ENCODE measurements at places on chromosomes 3 and 15.

DNA sequence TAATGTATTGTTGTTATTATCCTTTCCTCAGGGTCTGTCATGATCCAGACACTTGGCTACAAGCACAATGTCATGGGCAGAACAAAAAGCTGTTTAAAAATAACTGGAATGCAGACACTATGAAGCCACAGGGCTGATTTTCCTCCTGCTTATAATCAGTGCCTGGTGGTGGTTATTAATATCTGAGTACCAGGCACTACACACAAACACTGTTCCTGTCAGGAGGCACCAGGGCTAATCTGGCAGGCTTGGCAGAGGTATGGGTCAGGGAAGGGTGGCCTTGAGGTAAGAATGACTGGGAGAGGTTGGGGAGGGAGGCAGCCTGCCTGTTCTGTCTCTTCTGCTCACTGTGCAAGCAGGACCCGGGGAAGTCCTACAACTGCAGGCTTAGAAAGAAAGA lies 67.2 kb downstream of the WDR76 start:
- no peak for DNase-seq

DNA sequence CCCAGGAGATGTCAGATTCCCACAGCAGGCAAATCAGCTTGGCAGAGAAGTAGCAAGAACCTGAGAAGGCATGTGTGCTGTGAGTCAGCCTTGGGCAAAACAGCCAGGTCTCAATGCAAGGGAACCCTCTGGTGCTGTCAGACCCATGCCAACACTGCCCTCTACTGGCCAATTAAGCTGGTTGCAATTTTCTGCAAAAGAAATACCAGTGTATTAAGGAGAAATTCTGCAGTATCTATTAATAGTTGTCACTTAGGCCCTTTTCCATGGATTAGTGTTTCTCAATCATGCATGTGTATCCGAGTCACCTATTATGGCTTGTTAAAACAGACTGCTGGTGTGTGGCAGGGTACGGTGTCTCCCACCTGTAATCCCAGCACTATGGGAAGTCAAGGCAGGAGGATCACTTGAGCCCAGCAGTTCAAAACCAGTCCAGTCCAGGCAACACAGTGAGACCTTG lies 26.2 kb downstream of the MAP4 start:
- peak; percentile 20 for DNase-seq

- DNase-seq, result no peak
These were observed 77.6 kb downstream of the FHIT start for GRCh38 chr3:61173676-61174075.

DNA sequence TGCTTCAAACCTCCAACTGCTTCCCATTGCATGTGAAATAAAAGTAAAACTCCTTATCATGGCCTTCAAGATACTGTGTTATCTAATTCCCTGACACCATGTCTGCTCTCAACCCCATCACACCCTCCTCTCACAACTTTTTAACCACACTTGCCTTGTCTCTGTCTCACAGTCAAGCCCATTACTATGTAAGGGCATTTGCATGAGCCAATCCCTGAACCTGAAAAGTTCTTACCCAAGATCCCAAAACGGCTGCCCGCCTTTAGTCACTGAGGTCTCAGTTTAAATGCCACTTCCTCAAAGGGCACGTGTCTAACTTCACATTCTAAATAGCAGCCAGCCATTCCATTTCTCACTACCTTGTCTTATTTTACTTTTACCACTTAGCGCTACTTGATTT lies 83.1 kb downstream of the SST start:
- no peak for DNase-seq

- no peak for DNase-seq
These were observed 1.2 kb upstream of the C15orf40 start for GRCh38 chr15:83012636-83013035.

DNA sequence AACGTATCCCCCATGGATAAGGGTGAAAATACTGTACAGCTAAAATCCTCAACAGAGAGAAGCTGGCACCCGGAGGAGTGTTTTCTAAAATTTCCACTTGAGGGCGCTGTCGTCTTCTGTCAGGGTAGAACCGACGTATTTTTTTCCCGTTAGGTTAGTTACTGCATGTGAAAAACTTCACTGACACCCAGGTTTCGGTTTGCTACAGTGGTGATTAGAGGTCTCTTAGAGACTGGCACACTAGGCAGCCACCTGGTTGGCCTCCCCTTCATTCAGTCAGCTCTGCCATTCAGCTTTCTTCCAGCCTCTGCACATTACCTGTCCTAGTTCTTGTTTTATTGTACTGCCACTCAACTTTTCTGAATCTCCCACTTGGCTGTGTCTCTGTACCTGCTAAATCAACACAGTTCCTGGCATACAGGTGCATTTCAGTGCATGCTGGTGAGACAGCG lies 18.4 kb downstream of the CCK start:
- DNase-seq, result peak; percentile 70

GRCh38 chr3:37571269-37571668 lies 290.4 kb upstream of the CTDSPL start:
- DNase-seq, result no peak

DNA sequence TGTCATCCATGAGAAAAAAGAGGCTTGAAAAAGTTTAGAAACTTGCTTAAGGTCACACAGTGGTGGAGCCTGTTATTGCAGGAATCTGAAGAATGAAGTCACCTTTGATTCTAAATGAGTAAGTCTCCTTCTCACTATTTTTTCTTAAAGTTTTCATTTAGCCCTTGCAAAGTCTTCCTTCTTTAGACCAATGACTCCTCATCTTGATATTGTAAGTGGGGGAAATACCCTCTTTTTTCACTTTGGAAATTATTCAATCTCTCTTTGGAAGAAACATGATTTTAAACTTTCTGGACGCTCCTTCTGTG lies 787 bp upstream of the SLMAP start:
- DNase-seq, result no peak

- no peak for DNase-seq
These were observed 117.7 kb upstream of the PLCL2 start for GRCh38 chr3:16767006-16767405.

DNA sequence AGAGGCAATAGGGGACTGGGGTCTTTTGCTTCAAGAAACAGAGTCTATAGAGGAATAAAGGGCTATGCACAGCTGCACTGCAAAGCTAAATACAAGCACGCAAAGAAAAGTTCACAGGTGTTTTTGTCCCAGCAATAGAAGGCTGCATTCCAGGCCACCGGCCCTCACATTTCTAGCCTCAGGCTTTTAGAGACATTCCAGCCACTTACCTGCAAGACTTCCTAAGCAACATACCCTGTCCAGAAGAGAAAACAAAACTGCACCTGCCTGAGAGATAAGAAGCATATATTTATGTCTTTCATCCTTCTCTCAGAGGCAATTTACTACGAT lies 220.5 kb downstream of the OPA1 start:
- no peak for DNase-seq

DNA sequence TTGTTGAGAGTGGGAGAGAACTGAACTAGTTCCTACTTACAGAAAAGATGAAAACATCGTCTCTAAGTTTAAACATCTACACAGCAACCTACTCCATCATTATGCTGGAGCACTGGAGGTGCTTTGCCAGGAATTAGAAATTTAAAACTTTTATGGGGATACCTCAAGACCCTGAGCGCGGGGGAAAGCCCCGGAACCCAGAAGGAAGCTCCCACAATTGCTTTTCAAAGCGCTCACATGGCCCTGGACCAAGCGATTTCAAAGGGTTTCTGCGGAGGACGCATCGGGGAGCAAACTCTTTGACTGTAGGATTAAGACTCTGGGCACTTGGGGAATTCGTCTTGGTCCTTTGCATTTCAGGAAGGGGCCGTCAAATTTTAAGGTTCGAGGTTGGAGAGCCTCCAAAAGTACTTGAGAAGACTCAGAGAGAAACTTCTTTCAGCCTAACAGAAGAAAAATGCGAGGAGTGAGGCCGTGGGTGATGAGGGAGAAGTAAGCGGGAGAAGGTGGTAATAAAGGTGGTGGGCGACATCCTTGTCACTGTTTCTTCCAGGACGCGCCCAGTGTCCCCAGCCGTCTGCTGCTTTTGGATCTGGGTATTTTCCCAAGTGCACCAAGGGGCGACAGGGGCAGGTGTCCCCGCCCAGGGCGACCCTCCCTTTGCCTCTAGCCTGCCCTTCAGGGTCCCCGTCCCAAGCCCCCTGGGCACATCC lies 591 bp downstream of the PROK2 start:
- DNase-seq, result peak; percentile 32

- DNase-seq, result no peak
These were observed 711.0 kb downstream of the MECOM start for GRCh38 chr3:168952551-168952950.

DNA sequence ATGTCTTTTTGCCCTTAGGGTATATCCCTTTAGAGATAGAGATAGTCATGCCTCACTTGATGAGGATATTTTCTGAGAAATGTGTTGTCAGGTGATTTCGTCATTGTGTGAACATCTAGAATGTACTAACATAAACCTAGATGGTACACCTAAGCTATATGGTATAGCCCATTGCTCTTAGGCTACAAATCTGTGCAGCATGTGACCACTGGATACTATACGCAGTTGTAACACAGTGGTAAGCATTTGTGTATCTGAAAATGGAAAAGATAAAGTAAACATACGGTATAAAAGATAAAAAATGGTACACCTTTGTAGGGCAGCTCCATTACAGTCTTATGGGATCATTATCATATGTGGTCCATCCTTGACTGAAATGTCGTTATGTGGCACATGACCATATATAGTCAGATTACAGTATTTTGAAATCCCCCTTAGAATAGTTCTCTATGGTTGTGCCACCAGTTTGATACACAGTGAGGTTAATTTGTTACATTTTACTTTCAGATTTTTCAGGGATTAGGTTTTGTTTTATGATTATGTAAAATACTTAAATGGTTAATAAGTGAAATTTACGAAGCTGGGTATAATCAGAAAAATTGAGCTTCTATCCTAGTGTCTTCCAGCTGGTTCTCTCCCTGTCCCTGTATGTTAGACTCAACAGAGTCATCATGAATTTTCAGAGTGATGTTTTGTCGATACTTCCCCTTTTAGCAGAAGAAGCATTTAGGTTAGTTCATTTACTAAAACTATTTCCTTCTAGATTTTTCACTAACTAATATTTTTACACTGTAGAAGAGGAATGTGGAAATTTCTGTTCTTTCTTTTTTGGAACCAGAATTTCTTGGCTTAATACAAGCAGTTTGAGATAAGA lies 12.8 kb downstream of the SETD5 start:
- no peak for DNase-seq
